ENCODE measurements at places on chromosomes 7 and 10. TPM values are rescaled to one million over a fixed set of nuclear protein-coding genes. Genes with fewer than 3 reads are reported as not detected.

The KLLN gene
- total RNA-seq: 0.30 TPM

The TUBAL3 gene
- total RNA-seq: not detected

The ZNF804B gene
- total RNA-seq: not detected

The TAS2R3 gene
- not detected for total RNA-seq

The BTBD16 gene
- not detected for total RNA-seq

The MBL2 gene
- not detected for total RNA-seq

The MYL10 gene
- not detected for total RNA-seq

The FAM241B gene
- total RNA-seq: 0.45 TPM

The DOCK4 gene
- 7.4 TPM for total RNA-seq

The CALY gene
- total RNA-seq: not detected

The AS3MT gene
- total RNA-seq: 6.7 TPM
